ENCODE measurements at places on chromosomes 3 and 15.

DNA sequence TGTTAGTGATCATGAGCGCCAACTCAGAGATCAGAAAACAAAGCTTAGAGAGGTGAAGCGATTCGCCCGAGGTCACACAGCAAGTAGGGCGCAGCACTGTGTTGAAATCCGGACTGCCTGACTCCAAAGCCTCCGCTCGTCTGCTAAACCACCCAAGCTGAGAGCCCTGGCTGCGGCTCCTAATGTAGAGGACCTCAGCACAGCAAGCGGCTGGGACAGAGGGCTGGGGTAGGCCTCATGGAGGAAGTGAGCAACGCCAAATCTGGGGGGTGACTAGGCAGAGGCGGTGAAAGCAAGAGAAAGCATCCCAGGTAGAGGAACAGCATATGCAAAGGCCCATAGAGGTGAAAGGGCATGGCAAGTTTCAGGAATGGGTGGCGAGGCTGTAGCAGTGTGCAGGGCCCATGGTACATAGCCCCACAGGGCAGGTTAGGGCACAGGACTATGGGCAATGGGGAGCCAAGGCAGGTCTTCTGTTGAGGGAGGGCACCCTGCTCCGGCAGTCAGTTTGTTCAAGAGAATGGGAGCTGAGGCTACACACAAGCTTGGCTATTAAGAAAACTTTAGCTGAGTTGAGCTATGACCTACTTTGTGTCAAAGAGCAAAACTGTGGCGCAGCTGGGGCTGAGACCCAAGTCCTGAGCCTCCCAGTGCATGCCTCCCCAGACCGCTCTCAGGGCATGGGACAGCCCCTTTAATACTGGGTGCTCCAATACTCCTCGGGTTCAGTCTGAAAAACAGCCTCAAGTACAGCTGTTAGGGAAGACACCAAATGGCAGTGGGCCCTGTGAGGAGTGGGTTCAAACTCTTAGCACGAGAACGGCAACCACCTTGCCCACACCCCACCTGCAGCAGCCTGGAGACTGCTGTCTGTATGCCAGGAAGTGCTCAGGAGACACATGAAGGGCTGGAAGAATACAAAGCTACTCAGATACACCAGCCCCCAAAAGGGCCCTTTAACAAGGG lies 988 bp upstream of the CFAP92 start:
- no peak for DNase-seq

- DNase-seq, result no peak
These were observed 67.0 kb upstream of the SLC25A26 start for GRCh38 chr3:66153481-66154443.

GRCh38 chr3:187267306-187267705 lies 24.2 kb downstream of the MASP1 start:
- DNase-seq, result no peak

DNA sequence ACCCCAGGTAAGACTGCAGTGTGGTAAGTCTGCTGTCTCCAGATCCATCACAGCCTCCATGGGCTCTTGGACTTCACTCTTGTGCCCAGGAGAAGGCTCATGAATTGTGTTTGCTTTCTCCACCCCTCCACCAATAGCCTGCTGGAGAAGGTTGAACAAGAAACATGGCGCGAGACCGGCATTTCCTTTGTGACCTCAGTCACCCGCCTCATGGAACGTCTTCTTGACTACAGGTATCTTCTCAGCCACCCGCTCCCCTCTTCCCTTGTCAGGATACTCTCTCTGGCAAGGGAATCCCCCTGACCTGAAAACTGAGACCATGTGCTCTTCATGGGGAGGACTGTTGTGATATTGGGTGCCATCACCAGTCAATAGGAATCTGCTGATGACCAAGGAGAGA lies 52.1 kb upstream of the MANF start:
- no peak for DNase-seq

DNA sequence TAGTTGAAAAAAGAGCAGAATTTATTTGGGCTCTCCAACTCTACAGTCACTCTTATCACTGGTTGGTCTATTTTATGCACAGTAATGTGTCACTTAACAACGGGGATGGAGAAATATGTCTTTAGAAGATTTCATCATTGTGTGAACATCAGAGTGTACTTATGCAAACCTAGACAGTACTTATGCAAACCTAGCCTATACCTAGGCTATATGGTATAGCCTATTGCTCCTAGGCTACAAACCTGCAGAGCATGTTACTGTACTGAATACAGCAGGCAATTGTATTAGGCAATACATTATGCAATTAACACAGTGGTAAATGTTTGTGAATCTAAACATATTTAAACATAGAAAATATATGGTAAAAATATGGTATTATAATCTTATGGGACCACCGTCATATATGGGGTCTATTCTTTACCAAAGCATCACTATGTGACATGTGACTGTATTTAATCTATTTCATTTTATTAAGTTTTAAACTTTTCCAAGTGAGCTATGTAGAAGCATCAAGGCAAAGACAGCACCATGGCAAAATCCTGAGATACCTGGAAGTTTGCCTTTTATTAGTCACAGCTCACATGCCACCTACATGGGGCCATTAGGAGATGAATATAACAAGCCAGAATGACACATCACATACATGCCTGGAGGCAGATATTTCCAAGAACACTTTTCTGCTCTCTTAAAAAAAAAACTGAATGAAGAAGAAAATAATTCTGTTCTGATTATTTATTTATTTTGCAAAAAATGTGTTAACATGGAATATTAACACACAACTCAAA lies 537.4 kb downstream of the TUSC7 start:
- no peak for DNase-seq

DNA sequence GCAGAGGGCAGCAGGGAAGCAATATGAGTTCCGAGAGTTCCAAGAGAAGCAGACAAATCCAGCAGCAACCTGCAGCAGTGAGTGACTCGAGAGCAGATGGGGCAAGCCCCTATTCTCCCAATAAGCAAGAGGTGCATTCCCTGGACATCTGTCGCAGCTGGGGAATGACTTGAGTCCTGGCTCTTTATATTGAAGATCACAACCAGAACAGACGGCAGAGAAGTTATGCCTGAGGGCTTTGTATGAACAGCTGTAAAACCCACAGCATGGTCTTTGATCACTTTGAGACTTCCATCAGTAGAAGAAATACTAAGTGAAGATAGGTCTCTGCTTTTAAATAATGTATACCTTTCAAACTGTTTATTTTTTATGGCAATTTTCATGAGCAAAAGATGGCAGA lies 23.6 kb upstream of the C3orf22 start:
- no peak for DNase-seq

- no peak for DNase-seq
These were observed 26.4 kb upstream of the DOCK3 start for GRCh38 chr3:50648313-50648712.

GRCh38 chr3:101521211-101521701 lies 8.2 kb upstream of the SENP7 start:
- DNase-seq, result no peak

- DNase-seq, result no peak
These were observed 256.3 kb upstream of the SEMA6D start for GRCh38 chr15:47460795-47461573.

- no peak for DNase-seq
These were observed 6.2 kb upstream of the ZNF774 start for GRCh38 chr15:90345857-90346256.

GRCh38 chr15:31464216-31465082 lies 137.8 kb downstream of the KLF13 start:
- DNase-seq, result no peak

DNA sequence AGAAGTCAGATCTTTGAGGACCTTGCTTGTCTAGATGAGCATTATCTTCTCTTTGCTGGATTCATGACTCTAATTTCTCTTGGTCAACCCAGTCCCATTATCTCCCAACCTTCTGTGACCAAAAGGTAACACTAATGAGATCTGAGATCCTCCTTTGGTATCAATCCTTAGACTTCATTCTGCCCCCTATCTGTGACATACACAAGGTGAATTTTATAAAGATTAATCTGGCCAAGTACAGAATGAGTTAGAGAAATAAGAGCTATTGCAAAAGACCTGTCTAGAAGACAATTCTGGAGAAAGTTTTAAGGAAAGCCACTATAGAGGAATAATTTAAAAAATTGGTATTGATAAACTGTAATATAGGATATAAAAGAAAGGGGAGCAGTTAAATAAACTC lies 113.8 kb upstream of the KCNMB2 start:
- DNase-seq, result no peak

- DNase-seq, result no peak
These were observed 35.2 kb upstream of the SIAH2 start for GRCh38 chr3:150798122-150798618.

DNA sequence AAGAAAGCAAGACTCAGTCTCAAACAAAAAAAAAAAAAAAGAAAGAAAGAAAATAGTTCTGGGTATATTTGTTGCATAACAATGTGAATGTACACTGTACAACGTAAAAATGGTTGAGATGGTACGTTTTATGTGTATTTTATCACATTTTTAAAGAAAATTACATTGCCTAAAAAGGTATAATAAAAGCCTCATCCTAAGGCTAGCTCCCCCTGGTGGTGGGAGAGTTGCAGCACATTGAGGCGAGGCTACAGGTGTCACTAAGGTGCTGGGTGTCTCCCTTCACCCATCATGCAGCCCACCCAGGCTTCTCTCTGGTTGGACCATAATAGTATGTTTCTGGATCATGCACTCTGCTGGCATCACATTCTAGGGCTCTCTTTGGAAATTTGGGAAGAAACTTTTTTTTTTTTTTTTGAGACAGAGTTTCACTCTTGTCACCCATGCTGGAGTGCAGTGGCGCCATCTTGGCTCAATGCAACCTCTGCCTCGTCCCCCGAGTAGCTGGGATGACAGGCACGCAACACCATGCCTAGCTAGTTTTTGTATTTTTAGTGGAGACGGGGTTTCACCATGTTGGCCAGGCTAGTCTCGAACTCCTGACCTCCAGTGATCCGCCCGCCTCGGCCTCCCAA lies 12.4 kb upstream of the RAB11A start:
- no peak for DNase-seq

DNA sequence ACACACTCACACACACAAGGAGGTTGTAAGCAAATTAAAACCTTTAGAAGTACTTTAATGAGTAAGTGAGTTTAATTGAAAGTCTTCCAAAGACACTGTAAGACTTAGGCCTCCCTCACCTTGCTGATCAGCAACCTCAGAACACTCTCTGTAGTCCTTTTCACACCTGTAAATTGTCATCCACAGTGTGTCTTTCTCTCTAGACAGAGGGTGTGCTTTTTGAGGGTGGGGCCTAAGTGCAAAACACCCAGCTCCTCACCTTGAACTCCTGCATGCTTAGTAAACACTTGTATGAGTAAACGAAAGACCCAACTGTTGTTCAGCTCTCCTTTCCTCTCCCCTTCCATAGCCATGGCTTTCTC lies 183.2 kb upstream of the IL12A start:
- DNase-seq, result no peak

GRCh38 chr3:144773350-144773749 lies 801.7 kb downstream of the DIPK2A start:
- no peak for DNase-seq

GRCh38 chr15:55434989-55435825 lies 26.9 kb downstream of the PIERCE2 start:
- no peak for DNase-seq

GRCh38 chr3:25663347-25663868 lies 1.3 kb downstream of the TOP2B start:
- DNase-seq, result peak; percentile 30

- DNase-seq, result no peak
These were observed 44.6 kb upstream of the LRRC58 start for GRCh38 chr3:120393761-120394160.

GRCh38 chr15:23038726-23039142 lies 635 bp downstream of the TUBGCP5 start:
- DNase-seq, result no peak

DNA sequence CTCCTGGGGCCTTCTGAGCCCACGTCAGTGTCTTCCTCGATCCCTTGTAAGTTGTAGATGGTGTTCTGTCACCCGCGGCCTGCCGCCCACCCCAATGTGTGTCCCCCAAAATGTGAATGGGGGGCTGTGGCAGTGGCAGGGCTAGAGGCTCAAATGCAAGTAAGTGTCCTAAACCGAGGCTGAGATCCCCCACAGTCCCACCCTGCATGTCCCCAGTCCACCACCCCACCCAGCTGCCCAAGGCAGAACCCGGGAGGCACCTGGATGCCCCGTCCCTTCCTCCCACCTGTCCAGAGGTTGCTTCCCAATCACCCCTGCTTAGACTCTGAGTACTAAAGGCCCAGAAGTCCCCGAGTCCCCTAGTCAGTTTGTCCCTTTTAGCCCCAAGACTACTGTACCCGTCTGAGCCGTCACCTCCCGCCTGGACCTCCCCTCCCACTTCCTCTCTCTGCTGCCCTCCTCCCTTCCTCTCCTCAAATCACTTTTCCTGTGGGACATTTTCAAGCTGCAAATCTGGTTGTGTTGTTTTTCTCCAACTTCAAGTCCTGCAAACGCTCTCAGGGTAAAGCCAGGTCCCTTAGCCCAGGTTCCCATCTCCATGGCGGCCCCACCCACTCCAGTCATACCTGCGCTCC lies 11.8 kb upstream of the PLXND1 start:
- no peak for DNase-seq

DNA sequence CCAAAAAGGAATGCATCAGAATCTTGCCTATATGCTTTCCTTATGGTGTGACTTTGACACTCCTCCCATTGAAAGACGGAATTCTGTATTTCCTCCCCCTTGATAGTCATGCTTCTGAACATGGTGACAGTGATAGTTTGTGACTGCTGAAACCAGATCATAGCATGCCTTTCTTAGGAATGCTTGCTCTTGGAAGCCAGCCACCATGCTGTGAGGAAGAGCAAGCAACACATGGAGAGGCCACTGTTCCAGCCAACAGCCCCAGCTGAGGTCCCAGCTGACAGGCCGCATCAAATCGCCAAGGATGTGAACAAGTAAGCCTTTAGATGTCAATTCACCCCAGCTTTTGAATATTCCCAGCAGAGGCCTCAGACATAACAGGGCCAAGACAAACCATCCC lies 100.1 kb downstream of the IGF2BP2 start:
- no peak for DNase-seq

GRCh38 chr3:158775426-158776410 lies 26.1 kb upstream of the MFSD1 start:
- no peak for DNase-seq

DNA sequence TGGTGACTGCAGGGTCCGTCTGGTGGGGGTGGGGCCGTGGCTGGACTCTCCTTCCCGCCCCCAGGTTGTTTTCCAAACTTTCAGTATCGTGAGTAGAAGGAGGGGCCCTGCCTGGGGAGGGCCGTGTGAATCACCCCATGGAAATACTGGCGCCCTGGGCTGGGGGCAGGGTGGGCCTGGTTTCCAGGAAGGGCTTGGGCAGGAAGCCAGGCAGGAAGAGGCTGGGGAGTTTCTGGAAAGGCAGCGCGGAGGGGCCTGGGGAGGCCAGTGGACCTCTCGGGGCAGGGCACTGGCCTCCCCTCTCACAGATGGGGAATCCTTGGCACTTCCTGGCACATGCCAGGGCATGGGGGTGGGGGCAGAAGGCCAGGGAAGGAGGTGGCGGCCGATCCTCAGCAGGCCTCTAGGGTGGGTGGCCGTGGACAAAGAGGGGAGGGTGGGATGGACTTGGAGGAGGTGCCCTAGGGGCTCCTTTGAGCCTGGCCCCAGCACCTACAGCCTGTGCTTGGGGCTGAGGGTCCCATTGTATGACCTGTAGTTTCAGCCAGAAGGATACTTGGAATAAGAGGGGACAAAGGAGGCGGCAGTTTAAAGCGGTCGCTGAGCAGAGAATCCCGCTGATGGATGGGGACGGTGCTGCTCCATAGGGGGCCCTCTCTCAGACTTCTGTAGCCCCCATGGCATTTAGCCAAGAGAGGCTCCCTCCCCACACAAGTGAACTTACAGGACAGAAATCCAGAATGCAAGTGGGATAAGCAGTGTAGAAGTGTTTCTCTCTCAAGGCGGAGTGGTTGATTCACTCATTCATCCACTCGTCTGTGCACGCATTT lies 56.5 kb upstream of the GATA2 start:
- DNase-seq, result peak; percentile 59

GRCh38 chr3:42814914-42815507 lies 5.8 kb downstream of the ACKR2 start:
- DNase-seq, result no peak

GRCh38 chr3:50226888-50227389 lies 9.1 kb upstream of the GNAI2 start:
- no peak for DNase-seq
